ENCODE measurements at places on chromosomes 12 and 14.

GRCh38 chr14:69142101-69142500 is 10.8 kb downstream of the DCAF5 start:
- no peak for DNase-seq

- DNase-seq, result no peak
Observed at GRCh38 chr14:95034788-95035187, 122.5 kb downstream of the DICER1 start.

DNA sequence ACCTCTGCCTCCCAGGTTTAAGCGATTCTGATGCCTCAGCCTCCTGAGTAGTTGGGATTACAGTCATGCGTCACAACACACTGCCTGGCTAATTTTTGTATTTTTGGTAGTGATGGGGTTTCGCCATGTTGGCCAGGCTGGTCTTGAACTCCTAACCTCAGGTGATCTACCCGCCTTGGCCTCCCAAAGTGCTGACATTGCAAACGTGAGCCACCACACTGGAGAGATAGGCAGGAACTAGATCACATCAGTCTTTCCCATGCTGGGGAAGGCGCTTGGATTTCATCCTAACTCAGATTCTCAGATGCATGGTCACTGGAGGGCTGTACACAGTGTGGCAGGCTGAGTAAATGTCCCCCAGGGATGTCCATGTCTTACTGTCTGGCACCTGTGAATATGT is 18.0 kb upstream of the ORAI1 start:
- no peak for DNase-seq

- no peak for DNase-seq
Observed at GRCh38 chr14:103057028-103057371, 349 bp downstream of the CDC42BPB start.

GRCh38 chr14:50106178-50106577 is 10.2 kb downstream of the VCPKMT start:
- no peak for DNase-seq

DNA sequence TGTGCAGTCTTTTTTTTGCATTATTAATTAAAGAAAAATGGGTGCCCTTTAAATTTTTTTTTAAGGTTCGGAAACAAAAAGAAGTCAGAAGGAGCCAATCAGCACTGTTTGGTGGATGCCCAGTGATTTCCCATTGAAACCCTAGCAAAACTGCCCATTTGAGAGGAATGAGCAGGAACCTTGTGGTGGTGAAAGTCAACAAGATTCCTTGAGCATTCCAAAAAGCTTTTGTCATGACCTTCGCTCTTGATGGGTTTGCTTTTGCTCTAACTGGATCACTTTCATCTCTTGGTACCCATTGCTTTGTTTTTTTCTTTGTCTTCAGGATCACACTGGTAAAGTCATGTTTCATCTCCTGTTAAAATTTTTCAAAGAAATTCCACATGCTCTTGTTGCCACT is 54.1 kb downstream of the ADIPOR2 start:
- no peak for DNase-seq

GRCh38 chr12:39771456-39771855 is 151.9 kb upstream of the ABCD2 start:
- no peak for DNase-seq

- DNase-seq, result no peak
Observed at GRCh38 chr14:100124551-100125088, 34.8 kb downstream of the DEGS2 start.

DNA sequence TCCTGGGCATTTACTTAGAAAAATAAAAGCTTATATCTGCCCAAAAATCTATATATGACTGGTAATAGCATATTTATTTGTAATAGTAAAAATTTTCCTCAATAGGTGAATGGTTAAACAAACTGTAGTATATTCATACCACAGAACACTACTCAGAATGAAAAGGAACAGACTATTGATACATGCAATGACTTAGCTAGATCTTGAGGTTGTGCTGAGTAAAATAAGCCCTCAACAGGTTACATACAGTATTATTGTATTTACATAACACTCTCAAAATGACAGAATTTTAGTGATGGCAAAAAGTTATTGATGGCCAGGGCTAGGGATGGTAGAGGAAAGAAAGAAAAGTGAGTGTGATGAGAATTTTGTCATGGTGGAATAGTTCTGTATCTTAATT is 178.4 kb downstream of the BMP4 start:
- no peak for DNase-seq

GRCh38 chr12:108752387-108752786 is 21.1 kb upstream of the CORO1C start:
- DNase-seq, result no peak

GRCh38 chr12:111975161-111975931 is 37.6 kb downstream of the TMEM116 start:
- peak; percentile 15 for DNase-seq

GRCh38 chr12:114588061-114588460 is 95.9 kb downstream of the TBX3 start:
- no peak for DNase-seq

DNA sequence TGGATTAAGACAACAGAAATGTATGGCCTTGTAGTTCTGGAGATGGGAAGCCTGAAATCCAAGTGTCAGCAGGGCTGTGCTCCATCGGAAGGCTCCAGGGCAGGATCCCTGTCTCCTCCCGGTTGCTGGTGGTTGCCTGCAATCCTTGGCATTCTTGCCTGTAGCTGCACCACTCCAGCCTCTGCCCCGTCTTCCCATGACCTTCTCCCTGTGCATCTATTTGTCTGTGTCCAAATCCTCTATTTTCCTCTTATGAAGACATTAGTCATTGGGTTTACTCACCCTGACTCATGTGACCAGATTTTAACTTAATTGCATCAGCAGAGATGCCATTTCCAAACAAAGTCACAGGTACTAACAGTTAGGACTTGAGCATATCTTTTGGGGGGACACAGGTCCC is 15.1 kb downstream of the TUNAR start:
- peak; percentile 80 for DNase-seq

DNA sequence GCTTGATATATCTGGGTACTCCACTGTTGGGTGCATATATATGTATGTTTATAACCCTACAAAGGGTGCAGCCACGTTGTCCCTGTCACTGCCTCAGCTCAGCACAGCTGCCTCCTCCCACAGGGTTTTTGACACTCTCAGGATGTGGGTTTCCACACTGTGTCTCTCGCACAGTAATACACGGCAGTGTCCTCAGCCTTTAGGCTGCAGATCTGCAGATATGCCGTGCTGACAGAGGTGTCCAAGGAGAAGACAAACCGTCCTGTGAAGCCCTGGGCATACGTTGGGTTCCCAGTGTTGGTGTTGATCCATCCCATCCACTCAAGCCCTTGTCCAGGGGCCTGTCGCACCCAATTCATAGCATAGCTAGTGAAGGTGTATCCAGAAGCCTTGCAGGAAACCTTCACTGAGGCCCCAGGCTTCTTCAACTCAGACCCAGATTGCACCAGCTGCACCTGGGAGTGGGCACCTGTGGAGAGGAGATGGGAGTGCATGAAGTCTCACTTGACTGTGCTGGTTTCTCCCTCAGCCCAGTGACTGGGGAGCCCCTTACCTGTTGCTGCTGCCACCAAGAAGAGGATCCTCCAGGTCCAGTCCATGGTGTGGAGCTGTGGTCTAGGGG is 498.7 kb downstream of the TMEM121 start:
- no peak for DNase-seq

DNA sequence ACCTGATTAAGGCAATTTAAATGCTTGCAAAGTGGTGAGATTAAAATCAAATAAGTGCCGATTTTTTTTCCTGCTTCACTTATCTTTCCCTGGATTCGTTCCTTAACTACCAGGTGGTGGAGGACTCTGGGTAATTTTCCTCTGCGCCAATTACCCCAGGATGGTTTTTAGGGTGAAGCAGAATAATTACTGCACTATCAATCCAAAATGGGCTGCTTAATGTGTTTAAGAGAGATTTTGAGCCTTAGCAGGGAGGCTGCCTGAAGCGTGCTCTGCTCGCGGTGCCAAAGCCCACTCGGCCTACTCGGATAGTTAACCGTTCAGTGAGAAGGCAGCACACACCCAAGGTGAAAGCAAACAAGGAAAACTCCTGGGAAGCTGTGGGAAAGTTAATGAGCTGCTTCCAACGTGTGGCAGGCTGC is 274.9 kb upstream of the LMO3 start:
- peak; percentile 7 for DNase-seq

DNA sequence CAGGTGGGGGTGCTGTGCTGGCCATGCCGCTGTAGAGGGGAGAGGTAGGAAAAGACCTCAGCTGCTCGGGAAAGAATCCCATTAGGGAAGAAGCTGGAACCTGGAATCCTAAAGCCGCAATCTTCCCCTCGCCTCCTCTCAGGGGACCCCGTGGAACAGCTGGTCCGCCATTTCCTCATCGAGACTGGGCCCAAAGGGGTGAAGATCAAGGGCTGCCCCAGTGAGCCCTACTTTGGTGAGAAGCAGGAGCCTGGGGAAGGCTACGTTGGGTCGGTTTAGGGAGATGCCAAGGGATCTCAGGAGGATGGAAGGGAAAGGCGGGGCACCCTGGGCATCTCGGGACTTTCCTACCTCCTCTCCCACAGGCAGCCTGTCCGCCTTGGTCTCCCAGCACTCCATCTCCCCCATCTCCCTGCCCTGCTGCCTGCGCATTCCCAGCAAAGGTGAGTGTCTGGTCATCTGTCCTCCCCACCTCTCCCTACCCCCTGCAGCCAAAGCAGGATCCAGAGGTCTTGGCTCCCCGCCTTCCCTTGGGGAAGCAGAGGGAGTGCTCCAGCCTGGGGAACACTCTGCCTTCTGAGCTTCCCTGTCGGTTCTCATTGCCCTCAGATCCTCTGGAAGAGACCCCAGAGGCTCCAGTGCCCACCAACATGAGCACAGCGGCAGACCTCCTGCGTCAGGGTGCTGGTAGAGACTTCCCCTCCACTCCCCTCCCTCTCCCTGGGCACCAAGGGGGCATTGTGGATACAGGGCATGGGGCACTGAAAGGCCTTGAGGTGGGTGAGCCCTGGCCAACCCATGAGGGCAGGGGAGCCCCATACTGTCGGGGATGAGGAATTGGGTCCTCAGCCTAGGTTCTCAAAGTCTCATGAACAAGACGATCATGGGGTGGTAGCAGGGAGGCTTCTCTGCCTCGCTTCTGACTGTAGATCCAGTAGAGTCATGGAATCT is 12.4 kb downstream of the TNS2 start:
- no peak for DNase-seq

DNA sequence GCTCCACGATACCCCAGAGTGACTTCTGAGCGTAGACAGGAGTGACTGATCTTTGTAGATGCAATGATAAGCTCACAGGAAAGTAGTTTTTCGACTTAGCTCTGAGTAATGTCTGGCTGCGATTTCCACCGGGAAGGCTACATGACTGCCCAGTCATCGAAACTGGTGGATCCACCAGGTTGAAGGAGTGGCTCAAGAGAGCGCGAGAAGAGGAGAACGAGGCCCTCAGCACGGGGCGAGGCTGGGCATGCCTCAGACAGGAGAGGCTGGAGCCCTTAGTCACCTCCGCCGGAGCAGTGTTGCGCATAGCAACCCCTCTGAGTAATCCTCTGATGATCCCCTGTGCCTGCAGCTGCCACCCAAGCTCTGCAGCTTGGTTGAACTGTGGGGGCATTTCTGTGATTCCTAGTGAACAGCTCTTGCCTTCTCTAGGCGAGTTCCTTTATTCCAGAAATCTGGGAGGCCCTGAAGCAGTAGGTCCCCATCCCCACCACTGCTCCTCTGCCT is 25.6 kb downstream of the ELK3 start:
- peak; percentile 96 for DNase-seq

GRCh38 chr12:104930388-104931326 is 27.4 kb downstream of the SLC41A2 start:
- peak; percentile 82 for DNase-seq
